ENCODE measurements at places on chromosomes 11 and 22.

DNA sequence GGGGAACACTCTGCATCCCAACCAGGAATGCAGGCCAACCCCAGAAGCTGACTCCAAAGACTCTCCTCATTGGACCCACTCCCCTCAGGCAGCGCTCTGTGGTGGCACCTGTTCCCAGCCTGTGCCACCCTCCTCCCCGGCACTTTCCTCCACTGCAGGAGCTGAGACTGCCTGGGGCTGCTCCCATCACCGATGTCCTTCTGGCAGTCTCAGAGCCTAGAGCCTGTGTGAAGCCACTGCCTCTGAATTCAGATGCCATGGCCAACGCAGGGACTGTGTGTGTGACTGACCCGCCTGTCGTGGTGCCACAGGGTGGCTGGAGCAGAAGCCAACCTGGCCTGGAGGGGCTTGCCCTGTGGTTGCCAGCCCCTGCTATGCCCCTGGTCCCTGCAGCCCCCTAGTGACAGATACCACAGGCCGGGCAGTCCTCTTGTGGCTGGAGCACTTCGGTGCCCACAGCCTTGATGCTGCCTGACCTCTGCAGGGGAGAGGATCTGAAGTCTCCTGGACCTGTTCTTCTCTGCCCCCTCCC lies 43.2 kb downstream of the TBX1 start:
- no peak for DNase-seq

- DNase-seq, result peak; percentile 26
Observed at GRCh38 chr11:14974515-14975251, 2.5 kb upstream of the CALCA start.

- DNase-seq, result no peak
Observed at GRCh38 chr11:62958547-62959421, 26.0 kb downstream of the SLC22A6 start.

- DNase-seq, result no peak
Observed at GRCh38 chr22:44479662-44480061, 18.4 kb downstream of the RTL6 start.

DNA sequence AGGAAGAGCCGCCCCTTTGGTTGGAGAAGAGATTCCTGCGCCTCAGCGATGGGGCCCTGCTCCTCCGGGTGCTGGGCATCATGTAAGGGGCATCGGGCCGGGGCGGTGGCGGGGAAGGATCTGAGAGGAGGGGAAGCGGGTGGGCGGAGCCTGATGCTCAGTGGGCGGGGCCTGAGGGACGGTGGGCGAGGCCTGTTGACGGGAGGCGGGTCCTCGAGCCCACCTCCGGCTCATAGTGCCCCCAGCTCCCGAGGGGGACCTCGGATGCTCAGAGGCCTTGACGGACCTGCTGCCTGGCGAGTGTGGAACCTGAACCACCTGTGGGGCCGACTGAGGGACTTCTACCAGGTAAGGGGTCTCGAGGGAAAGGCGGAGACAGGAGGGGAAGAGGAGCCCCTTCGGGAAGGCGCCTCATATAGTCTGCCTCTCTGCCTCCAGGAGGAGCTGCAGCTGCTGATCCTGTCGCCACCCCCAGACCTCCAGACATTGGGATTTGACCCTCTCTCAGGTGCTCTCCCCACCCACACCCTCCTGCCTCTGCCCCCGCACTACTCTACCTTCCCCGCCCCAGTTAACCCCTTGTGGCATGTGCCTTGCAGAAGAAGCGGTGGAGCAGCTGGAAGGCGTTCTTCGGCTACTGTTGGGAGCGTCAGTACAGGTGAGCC lies 799 bp downstream of the CCDC88B start:
- DNase-seq, result peak; percentile 84

DNA sequence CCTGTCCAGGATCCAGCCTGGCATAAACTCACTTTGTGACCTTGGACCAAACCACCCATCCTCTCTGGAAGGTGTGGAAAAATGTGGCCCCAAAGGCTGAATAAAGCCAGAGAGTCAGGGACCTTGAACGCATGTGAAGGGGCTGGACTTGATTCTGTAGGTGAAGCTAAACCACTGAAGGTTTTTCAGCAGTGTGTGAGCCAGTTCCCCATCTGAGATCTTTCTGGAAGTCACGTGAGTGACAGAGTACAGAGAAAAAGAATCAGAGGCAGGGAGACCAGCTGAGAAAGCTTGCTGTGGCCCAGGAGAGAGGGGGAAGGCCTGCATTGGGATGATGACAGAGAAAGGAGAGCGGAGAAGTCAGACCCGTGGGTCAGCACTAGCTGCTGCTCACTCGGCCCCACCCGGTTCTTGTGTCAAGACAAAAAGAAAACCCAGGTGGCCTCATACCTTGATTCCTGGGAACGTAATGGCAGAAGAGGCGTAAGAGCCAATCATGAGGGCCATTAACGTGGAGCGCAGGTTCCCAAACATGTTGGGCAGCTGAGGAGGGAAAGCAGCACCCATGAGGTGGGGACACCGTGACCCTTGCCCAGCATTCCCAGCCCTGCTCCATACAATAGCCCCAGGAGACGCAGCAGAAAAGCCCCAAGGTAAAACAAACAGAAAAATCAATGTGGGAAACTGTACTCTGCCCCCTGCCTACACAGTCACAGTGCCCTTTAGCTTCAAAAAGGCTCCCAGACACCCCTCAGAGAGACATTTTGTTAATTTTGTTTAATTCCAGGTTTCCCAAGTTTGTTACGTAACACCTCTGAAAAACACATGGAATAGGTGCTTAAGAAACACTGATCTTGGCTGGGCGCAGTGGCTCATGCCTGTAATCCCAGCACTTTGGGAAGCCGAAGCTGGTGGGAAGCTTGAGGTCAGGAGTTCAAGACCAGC lies 17.9 kb downstream of the SLC43A1 start:
- no peak for DNase-seq

GRCh38 chr11:46338636-46338987 lies 8.7 kb upstream of the DGKZ start:
- no peak for DNase-seq

- DNase-seq, result no peak
Observed at GRCh38 chr11:44096360-44097185, 1.1 kb downstream of the EXT2 start.

DNA sequence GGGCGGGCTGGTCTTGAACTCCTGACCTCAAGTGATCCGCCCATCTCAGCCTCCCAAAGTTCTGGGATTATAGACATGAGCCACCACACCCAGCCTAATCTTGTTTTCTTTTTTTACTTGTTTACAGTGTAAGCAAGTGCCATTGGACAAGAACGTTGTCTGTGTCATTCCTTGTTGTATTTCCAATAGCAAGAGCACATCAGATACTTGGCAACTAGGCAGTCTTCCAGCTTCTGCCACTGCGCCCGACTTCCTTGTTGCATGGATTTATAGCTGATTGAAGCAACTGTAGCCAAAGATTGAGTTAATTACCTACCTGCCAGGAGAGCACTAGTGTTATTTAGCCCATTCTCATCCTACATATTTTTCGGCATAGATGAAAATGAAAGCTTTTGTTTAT lies 3.1 kb upstream of the SGSM3 start:
- DNase-seq, result no peak

DNA sequence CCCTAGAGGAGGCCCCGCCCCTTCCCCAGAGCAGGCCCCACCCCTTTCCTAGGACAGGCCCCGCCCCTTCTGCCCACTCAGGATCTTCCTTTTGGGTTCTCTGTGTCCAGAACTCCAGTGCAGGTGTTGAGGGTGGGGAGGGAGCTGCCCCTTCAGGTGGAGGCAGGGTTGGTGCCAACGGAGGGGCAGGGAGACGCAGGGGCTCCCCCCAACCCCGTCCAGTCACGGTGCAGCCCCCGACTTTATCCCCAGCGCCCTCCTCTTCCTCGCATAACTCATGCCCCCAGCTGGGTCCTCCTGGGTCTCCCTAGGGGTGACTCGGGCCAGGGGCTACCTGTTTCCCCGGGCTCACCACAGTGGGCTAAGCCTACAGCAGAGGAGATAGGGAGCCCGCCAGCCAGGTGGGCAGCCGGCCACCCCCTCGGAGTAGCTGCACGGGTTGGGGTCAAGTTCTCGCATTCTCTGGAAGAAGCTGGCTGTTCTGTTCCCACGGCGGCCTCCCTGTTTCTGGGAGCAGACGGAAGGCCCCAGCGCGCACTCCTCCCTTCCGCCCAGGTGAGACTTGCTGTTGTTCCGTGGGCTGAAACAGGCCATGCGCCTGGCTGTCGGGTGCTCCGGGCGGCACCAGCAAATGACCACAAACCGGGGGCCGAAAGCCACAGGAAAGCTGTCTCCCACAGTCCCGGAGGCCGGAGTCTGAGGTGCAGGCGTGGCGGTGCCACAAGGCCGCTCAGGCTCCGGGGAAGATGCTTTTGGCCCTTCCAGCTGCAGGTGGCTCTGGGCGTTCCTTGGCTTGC lies 38.9 kb downstream of the MUC2 start:
- no peak for DNase-seq

DNA sequence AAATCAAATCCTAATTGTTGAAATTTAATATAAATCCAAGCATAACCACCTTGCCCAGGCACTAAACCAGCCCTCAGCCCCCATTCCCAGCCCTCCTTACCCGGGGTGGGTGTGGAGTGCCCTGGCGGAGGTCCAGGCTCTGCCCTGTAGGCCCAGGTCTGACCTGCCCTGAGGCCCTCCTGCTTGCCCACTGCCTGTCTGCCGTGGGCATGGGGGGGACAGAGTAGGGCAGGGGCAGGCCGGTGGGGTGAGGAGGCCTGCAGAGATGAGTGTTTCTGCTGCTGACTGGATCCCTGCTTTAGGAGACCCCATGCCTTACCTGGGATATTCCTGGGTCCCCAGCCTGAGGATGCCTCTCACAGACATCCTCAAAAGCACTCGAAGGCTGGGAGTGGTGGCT lies 3.6 kb upstream of the CHID1 start:
- DNase-seq, result no peak

DNA sequence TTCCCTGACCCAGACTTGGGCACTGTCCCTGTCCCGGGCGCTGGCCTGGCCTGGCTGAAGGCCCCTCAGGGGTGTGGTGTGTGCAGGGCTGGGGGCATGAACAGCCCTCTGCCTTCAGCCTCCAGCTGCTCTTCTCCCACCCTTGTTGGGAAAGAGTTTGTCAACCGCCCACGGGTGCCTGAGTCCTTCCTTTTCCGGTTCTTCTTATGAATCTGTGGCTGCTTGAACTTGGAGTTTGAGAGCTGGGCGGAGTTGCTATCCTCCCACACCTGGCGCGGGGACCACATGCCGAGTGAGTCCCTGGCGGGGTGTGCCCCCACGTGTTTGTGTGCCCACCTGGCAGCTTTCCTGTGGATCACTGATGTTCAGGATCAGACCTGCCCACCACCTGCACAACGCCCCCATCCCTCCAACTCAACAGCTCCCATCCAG lies 13.4 kb downstream of the NFAM1 start:
- no peak for DNase-seq

- DNase-seq, result no peak
Observed at GRCh38 chr11:22479971-22480720, 142.0 kb downstream of the SLC17A6 start.

DNA sequence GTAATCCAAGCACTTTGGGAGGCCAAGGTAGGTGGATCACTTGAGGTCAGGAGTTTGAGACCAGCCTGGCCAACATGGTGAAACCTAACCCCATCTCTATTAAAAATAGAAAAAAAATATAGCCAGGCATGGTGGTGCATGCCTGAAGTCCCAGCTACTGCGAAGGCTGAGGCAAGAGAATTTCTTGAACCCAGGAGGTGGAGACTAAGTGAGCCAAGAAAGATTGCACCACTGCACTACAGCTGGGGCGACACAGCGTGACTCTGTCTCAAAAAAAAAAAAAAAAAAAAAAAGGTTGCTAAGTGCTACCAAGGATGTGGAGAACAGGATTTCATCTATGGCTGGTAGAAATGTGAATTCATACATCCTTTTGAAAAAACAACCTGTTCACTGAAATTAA lies 36.6 kb downstream of the ATG16L2 start:
- no peak for DNase-seq

- DNase-seq, result no peak
Observed at GRCh38 chr11:128297805-128298204, 289.6 kb downstream of the ETS1 start.

GRCh38 chr22:35470903-35471321 lies 69.7 kb upstream of the RASD2 start:
- DNase-seq, result no peak

GRCh38 chr11:86807360-86807759 lies 7.0 kb downstream of the PRSS23 start:
- no peak for DNase-seq

Measured in CD8-positive, alpha-beta T cell (primary cell).